A673 (cell line): ENCODE measurements at places on chromosomes 7 and 10. TPM values are rescaled to one million over a fixed set of nuclear protein-coding genes. Genes with fewer than 3 reads are reported as not detected.

OR13A1 gene
- not detected in 2 replicates for total RNA-seq

SLC18A2 gene
- 0.06 TPM in 1 of 2 replicates, not detected in the other for total RNA-seq

MKX gene
- total RNA-seq = 0.09 TPM in 1 of 2 replicates, not detected in the other

CPA2 gene
- 0.26 and 0.43 TPM in 2 replicates for total RNA-seq

- H3K27me3 ChIP-seq = no peaks in the 10 kb centered on the region
- H3K27ac ChIP-seq = peak overlapping the region; percentile 67
- peaks cover 34% of the 10 kb centered on the region for H3K4me1 ChIP-seq
- peaks cover 6% of the 10 kb centered on the region for H3K36me3 ChIP-seq
- peak overlapping the region; percentile 73 for H3K4me3 ChIP-seq
These were observed 537 bp downstream of the SH3PXD2A start for GRCh38 chr10:103854686-103855391.

- peak; percentile 71 for DNase-seq
- H3K4me3 ChIP-seq = peak overlapping the region; percentile 76
- peaks cover 5% of the 10 kb centered on the region for H3K4me1 ChIP-seq
- no peaks in the 10 kb centered on the region for H3K27me3 ChIP-seq
- peak overlapping the region; percentile 80 for H3K27ac ChIP-seq
- peaks cover 10% of the 10 kb centered on the region for H3K36me3 ChIP-seq
These were observed 624 bp upstream of the CEP55 start for GRCh38 chr10:93495654-93496321.

- no peaks in the 10 kb centered on the region for H3K27me3 ChIP-seq
- no peak overlapping the region for H3K27ac ChIP-seq
- H3K4me3 ChIP-seq = no peak overlapping the region
- DNase-seq = no peak
- H3K4me1 ChIP-seq = no peaks in the 10 kb centered on the region
These were observed 109.4 kb upstream of the ZMIZ1 start for GRCh38 chr10:78959217-78959923.

DNA sequence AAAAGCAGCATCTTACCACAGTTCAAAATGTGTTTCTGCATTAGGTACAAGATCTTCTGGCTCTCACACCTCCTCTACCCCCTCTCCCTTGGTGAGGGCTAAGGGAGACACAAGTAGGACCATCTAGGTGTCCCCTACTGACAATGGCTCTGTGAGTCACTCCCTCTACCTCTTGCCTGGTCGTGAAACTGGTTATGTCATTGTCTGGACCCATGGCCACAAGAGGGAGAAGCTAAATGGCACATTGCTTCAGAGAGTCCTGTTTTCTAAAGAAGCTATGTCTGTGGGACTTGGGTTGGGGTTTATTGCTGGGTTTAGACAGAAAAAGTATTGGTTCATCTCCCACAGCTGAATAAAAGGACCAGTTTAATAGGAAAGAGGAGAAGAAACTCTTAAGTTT, 4.0 kb upstream of the PLXNA4 start:
- H3K4me1 ChIP-seq = peaks cover 14% of the 10 kb centered on the region
- no peak for DNase-seq
- H3K27me3 ChIP-seq = peaks cover 47% of the 10 kb centered on the region
- no peak overlapping the region for H3K4me3 ChIP-seq
- H3K36me3 ChIP-seq = no peaks in the 10 kb centered on the region
- no peak overlapping the region for H3K27ac ChIP-seq

DNA sequence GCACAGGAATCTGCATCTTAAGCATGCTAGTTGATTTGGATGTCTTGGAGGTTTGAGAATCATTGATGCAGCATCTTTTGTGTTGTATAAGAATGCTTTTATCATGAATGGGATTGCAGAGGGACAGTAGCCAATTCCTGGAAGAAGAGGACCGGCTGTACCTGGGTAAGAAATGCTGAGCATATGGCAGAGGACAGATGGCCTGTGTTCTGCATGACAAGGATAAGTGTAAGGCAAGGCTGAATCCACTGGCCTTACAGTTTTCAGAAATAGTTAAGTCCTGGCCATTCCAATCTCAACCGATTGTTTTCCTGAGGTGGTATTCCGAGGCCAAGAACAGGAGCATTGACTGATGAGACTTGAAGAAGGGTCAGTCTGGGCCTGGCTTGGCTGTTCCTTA, 24.4 kb upstream of the KBTBD2 start:
- no peak overlapping the region for H3K27ac ChIP-seq
- no peak overlapping the region for H3K4me3 ChIP-seq
- peaks cover 46% of the 10 kb centered on the region for H3K36me3 ChIP-seq
- no peak for DNase-seq
- no peaks in the 10 kb centered on the region for H3K4me1 ChIP-seq

DNA sequence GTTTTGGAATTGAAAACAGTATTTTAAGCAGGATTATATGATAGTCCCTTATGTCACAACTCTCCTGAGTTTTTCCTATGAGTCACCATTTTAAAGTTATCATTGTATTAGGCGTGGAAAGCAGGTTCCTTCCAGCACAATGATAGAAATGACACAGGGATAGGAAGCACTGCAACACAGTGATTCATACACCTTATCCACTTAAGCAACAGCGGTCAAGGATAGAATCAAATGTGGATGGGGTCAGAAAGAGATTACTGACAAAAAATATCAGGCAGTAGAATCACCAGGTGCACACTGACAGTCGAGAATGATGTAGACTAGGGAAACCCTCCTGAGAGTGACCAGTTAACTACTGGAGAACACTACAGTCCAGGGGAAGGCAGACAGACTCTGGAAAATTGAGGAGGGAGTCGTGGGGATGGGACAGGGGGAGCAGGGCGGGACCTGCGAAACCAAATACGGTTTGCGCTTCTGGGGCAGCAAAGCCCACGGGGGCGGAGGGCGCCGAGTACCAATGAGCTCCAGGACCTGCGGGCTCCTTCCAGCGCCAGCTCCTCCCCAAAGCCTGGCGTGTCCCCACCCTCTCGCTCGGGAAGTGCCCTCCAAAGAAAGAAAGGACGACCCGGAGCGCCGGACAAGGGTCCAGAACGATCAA, 479 bp downstream of the PNPLA8 start:
- H3K4me3 ChIP-seq = peak overlapping the region; percentile 82
- H3K36me3 ChIP-seq = no peaks in the 10 kb centered on the region
- peaks cover 13% of the 10 kb centered on the region for H3K4me1 ChIP-seq
- DNase-seq = peak; percentile 88
- H3K27me3 ChIP-seq = no peaks in the 10 kb centered on the region

DNA sequence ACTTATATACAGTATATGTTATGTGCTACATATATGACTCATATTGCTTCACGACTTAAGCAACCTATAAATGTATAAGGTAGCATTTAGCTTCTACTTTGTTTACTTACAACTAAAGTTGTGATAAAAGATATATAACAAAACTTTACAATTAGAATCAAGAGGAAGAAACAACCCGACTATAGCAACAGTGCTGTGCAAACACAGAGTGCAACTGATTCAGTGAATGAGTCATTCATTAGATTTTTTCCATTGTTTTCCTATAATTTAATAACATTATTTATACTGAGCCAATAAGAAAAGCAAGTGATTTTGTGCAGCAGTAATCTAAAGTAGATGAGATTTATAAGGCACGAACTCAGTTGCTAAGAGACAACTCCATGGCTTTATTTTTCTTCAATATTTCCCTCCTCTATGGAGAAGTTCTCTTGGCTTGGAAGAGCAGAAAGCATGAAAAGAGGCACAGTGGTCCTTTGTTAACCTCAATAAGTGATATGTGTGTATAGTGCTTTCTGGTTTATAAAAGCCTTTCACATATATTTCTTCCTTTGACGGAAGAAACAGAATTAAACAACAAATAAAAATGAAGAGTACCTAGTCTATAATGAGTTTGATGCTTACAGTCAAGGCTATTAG, 19.8 kb downstream of the CEP41 start:
- no peaks in the 10 kb centered on the region for H3K27me3 ChIP-seq
- DNase-seq = no peak
- H3K27ac ChIP-seq = peak overlapping the region; percentile 17
- H3K4me3 ChIP-seq = no peak overlapping the region
- peaks cover 15% of the 10 kb centered on the region for H3K4me1 ChIP-seq
- H3K36me3 ChIP-seq = no peaks in the 10 kb centered on the region

DNA sequence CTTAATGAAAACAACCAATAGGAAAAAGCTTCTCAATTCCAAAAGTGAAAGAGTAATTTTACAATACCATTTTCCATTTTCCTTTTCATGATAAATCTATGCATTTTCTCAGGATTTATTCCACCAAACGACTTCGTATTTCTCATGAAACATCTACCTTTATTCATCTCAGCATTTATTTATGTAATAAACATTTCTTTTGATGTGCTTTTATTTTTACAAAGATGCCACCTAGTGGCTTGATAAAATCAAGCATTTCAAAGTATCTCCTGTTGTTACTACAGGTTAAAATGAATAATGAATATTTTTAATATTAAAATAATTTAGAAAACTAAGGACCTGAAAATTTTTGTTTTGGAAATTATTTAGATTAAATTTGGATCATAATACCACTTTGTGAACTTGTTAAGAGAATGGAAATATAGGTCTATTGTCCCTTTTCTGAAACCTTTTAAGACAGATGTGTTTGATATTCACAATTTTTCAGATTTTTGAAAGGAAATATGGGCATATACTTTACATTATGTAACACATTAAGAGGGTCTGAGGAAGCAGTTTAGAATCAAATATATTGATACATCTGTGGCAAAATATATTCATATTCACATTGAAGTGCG, 2.7 kb upstream of the IQUB start:
- peaks cover 4% of the 10 kb centered on the region for H3K36me3 ChIP-seq
- peak; percentile 50 for DNase-seq
- no peak overlapping the region for H3K4me3 ChIP-seq
- peaks cover 32% of the 10 kb centered on the region for H3K4me1 ChIP-seq
- H3K27me3 ChIP-seq = peaks cover 8% of the 10 kb centered on the region

- H3K4me3 ChIP-seq = no peak overlapping the region
- no peaks in the 10 kb centered on the region for H3K36me3 ChIP-seq
- no peak overlapping the region for H3K27ac ChIP-seq
- H3K27me3 ChIP-seq = peaks cover 20% of the 10 kb centered on the region
- DNase-seq = no peak
- H3K4me1 ChIP-seq = no peaks in the 10 kb centered on the region
These were observed 7.6 kb upstream of the FAM180A start for GRCh38 chr7:135756191-135756590.
